Trophoblast cell (in vitro differentiated cells and primary cell): ENCODE measurements at places on chromosomes 1 and 21.

DNA sequence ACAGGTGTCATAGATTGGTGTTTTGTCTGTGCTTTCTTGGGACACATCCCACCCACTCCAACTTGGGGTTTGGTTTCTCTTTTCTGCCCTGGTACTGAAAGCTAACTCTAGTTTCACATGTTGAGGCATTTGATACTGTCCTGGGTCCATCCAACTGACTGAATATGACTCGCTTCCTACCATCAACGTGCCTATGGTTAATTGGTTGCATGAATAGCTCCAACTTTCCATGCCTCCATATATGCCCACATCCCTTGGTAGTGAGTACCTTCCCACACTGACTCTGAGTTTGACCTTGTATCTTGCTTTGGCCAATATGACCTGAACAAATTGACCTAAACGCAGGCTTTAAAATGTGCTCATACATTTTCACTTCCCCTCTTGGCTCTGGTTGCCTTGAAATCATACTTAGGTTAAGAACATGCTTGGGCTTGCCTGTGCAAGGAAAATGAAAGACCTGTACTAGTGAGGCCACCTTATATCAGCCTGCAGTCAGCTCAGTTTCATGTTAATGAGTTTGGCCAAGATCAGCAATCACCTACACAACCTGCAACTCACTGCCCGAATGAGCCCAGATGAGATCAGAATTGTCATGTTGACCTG is 81.0 kb upstream of the KCNK2 start:
- no peak for DNase-seq

GRCh38 chr21:45950740-45951515 is 30.6 kb upstream of the COL6A1 start:
- DNase-seq = peak; percentile 8

- no peak for DNase-seq
These were observed 8.4 kb downstream of the KCNJ10 start for GRCh38 chr1:160061369-160062229.

DNA sequence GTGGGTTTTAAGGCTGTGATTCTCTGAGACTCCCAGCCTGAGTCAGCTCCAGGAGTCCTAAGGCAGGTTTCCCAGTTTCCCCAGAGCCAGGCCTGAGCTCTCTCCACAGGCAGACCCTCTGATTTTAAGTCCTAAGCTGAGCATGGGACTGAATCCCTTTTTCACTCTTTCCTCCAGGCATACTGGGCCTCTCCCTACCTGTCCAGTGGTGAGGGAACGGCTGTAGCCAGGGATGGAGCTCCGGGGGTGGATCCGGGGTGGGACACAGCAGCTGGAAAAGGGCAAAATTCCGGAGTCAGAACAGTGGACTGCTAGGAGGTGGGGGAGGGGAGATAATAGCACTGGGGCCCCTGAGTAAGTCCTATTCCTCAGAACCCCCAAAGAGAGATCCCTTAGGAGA is 30.0 kb downstream of the DLGAP3 start:
- DNase-seq = no peak

DNA sequence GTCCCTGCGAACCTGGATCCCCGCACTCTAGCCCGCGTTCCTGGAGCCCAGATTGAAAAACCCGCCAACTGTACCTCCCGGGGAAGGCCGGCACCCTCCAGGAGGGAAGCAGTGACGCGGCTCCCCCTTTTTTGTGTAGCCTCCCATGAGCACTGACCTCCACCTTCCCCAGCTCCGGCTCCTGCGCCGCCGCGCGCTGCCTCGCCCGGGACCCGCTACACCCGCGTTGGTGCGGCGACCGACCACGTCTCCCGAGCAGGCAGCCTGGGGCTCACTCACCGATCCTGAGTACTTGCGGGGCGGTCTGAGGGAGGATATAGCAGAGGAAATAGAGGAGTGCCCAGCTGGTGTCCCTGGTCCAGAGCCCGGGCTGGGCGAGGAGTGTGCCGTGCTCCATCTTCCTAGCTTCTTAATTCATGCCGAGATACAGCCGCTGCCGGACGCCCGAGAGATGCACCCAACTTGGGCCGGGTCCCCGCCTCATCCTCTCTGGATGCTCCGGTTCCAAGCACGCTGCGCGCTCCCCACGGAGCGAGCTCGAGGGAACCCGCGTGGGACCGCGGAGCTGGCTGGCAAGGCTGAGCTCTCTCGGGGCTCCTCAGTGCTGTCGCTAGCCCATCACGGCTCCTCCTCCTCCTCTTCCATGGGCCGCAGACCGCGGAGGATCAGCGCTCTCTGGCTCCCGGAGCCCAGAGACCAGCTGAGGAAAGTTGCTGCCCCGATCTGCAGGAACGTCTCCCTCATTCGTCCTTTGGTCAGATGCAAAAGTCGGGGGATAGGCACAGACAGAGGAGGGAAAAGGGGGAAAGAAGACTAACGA is 482 bp downstream of the GRIK1 start:
- no peak for DNase-seq
